ENCODE measurements at places on chromosomes 2 and 18. TPM values are rescaled to one million over a fixed set of nuclear protein-coding genes. Genes with fewer than 3 reads are reported as not detected.

- H3K27me3 ChIP-seq = no peaks in the 10 kb centered on the region
- H3K27ac ChIP-seq = no peak overlapping the region
- H3K4me3 ChIP-seq = no peak overlapping the region
- H3K4me1 ChIP-seq = peaks cover 9% of the 10 kb centered on the region
- no peaks in the 10 kb centered on the region for H3K36me3 ChIP-seq
Observed at GRCh38 chr18:80194874-80195570, 52.3 kb downstream of the PARD6G start.

DNA sequence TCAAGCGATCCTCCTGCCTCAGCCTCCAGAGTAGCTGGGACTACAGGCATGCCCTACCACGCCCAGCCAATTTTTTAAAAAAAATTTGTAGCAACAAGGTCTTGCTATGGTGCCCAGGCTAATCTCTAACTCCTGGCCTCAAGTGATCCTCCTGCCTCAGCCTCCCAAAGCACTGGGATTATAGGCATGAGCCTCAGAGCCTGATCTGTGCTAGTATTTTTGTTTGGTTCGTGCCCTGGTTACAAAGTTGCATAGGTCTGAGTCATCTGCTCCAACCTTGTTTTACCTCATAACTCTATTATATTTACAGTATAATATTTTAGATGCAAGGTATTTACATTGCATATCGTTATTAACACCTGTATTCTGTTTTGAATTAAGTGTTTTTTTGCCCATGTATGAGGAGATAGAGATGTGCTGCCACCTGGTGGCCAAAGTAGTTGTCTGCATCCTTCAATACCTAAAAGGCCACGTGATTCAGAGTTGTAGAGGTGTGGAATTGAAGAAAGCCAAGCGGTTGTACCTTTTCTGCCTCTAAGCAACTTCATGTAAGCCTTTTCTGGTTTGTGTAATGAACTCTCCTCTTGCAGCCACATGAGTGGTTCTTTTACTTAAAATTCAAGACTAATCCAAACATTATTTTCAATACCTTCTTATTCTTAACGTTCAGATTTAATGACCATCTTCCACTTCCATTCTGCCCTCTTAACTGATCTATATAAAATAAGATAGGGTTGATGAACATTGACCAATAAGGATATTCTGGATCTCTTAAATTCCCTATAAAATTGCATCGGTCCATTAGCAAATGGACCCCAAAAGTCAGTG lies 19.9 kb upstream of the CABYR start:
- peak; percentile 56 for DNase-seq
- no peaks in the 10 kb centered on the region for H3K4me1 ChIP-seq
- H3K27me3 ChIP-seq = no peaks in the 10 kb centered on the region
- H3K4me3 ChIP-seq = no peak overlapping the region
- H3K27ac ChIP-seq = no peak overlapping the region

DNA sequence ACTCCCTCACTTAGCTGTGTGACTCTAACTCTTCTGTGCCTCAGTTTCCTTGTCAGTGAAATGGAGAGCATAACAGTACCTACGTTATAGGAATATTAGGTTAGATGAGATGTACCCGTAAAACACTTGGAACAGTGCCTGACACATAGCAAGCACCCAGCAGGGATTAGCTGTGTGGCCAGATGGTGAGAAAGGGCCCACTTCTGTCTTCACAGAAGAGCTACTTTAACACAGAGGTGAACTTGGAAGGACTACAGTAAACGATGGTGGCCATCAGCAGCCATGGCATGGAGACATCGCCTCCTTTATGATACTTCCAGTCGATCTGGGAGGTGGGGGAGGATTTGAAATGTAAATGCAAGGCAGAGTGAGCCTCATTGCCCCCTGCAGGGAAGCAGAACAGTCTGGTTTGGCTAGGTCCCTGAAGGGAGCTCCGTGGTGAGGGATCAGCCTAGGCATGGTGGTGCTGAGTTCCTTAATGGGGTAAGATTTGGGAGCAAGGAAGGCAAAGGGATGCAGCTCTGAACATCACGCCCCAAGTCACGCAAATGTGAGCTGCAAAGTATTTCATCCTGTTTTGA lies 101.7 kb upstream of the ALPP start:
- H3K27ac ChIP-seq = no peak overlapping the region
- DNase-seq = peak; percentile 58
- H3K4me1 ChIP-seq = peaks cover 12% of the 10 kb centered on the region
- peaks cover 4% of the 10 kb centered on the region for H3K36me3 ChIP-seq
- H3K4me3 ChIP-seq = peak overlapping the region; percentile 1

GRCh38 chr18:62438018-62438329 lies 84.9 kb upstream of the ZCCHC2 start:
- no peaks in the 10 kb centered on the region for H3K27me3 ChIP-seq
- no peak overlapping the region for H3K4me3 ChIP-seq
- DNase-seq = no peak
- H3K4me1 ChIP-seq = no peaks in the 10 kb centered on the region
- no peaks in the 10 kb centered on the region for H3K36me3 ChIP-seq

DNA sequence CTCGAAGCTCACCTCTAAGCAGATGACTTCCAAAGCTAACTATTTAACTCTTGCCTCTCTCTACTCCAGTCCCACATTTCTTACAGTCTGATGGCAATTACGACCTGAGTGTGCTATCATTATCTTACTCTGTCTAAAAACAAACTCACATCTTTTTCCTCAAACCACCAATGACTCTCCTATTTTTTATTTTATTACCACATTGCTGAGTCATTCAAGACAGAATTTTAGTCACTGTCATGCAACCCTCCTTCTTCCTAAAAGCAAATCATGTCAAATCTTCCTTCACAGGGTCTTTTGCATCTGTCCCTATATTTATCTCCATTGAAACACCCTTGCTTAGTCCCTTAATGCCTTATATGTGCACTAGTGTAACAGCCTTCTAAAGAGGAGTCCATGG lies 34.6 kb upstream of the C2orf15 start:
- no peaks in the 10 kb centered on the region for H3K36me3 ChIP-seq
- H3K27me3 ChIP-seq = no peaks in the 10 kb centered on the region
- no peak for DNase-seq
- H3K27ac ChIP-seq = no peak overlapping the region
- H3K4me3 ChIP-seq = no peak overlapping the region

DNA sequence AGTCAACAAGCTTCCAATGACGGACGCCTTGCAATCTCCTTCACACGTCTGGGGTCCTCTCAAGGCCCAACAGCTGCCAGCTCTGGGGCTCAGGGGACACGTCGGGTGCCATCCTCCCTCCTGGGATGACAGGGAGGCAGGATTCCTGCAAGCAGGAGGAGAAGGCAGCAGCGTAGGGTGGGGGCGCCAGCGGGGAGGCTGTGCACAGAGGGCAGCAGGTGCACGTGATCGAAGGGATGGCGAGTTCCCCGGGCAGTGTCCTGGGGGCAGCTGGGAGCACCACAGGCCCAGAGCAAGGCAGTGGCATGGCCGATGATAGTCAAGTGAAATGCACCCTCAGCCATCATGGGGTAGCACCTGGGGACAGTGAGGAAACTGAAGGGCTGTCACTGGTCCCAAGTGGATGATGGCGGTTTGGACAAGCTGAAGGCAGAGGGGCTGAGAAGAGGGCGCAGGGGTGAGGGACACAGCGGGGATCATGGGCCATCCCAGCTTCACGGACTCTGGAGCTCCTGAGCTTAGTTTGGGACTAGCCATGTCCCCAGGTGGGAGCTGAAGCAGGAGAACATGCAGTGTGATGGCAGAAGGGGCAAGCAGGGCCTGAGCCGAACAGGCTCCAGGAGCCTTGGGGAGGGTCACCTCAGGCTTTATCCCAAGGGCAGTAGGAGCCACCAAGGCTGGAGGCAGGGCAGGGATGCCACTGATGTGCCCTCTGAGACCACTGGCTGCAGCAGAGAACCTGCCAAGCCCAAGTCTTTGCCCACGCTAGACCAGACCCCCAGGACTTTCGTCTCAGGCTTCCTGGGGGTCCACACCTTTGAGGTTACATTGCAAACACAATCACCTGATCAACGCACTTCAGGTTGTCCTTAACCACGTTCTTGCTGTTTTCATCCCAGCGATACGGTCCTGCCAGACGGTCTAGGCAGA lies 16.3 kb upstream of the SNED1 start:
- H3K36me3 ChIP-seq = no peaks in the 10 kb centered on the region
- no peaks in the 10 kb centered on the region for H3K4me1 ChIP-seq
- no peaks in the 10 kb centered on the region for H3K27me3 ChIP-seq

GRCh38 chr2:85439986-85440385 lies 21.5 kb downstream of the SH2D6 start:
- no peak overlapping the region for H3K4me3 ChIP-seq
- no peaks in the 10 kb centered on the region for H3K36me3 ChIP-seq
- DNase-seq = no peak
- no peak overlapping the region for H3K27ac ChIP-seq

DNA sequence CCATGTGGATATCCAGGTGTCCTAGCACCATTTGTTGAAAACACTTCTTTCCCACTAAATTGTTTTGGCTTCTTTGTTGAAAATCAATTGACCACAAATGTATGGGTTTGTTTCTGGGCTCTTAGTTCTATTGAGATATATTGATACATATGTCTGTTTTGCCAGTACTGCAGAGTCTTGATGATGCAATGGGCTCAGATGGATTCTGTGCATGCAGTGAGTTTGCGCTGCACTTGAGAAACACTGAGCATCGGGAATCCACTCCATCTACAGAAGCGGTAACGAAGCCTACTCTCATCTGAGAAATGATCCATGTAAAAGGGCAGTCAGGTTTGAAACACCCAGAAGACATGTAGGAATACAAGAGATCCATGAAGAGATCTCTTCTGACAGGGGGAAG lies 21.9 kb upstream of the DNAJC10 start:
- H3K27ac ChIP-seq = no peak overlapping the region
- H3K4me1 ChIP-seq = no peaks in the 10 kb centered on the region
- DNase-seq = no peak
- no peaks in the 10 kb centered on the region for H3K27me3 ChIP-seq

The INHA gene
- total RNA-seq = 0.24 TPM

The SNED1 gene
- 1.8 TPM for total RNA-seq

The NT5DC4 gene
- not detected for total RNA-seq

Measured in H9 (cell line).